ENCODE measurements at places on chromosomes 6 and 20.

DNA sequence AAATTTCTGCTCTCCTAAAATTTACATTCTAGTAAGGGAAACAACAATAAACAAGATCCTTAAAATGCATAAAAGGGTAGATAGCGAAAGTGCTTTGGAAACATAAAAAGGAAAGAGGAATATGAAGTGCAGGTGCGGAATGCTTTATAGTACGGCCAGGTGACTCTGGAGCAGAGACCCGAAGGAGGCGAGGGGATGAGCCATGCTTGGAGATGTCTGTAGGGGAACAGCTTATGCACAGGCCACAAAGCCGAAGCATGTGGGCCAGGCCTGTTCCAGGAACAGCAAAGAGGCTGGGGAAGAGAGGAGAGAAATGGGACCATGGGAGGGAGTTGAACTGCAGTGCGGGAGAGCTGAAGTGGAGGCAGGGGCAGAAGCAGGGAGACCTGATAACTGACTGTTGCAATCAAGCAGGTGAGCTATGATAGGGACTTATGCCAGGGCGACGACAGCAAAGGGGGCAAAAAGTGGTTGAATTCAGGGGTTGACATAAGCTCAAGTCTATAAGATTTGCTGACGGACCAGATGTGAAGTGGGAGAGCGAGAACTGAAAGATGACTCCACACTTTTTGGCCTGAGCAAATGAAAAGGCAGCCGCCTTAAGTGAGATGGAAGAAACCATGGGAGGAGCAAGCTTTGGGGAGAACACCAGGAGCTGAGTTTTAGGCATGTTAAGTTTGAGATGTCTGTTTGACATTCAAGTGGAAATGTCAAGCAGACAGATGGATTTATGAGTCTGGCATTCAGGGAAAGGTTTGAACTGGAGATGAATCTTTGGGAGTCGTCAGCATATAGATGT is 83.1 kb downstream of the CNBD2 start:
- no peak for DNase-seq

GRCh38 chr20:25273046-25273445 is 25.2 kb downstream of the PYGB start:
- peak; percentile 25 for DNase-seq

DNA sequence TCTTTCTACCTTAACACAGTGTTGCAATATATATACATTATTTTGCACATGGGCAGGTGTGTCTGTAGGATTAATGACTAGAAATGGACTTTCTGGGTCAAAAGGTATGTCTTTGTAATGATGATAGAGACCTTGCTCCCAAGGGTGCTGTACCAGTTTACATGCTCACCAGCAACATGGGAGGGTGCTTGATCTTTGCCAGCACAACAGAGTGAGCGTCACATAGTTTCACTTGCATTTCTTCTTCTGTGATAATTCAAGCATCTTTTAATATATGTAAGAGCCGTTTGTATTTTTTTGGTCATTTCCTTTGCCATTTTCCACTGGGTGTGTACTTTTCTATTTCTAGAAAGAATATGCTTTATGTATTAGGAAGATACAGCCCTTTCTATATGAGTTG is 23.6 kb upstream of the B4GALT5 start:
- no peak for DNase-seq

DNA sequence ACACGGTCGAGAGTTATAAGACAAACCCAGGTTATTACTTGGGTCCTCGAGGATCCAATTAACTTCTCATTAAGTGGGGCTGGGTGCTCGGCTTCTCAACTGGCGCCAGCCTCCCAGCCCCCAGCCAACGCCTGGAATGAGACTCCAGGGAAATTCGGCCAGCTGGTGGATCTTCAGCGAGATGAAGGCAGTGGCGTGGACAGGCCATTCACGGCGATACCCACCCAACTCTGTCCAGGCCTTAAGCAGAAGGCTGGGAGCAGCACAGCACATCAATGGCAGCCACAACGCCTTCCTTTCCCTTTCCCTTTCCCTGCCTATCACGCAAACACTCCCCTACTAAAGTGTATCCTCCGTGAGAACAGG is 868 bp downstream of the METTL24 start:
- no peak for DNase-seq

DNA sequence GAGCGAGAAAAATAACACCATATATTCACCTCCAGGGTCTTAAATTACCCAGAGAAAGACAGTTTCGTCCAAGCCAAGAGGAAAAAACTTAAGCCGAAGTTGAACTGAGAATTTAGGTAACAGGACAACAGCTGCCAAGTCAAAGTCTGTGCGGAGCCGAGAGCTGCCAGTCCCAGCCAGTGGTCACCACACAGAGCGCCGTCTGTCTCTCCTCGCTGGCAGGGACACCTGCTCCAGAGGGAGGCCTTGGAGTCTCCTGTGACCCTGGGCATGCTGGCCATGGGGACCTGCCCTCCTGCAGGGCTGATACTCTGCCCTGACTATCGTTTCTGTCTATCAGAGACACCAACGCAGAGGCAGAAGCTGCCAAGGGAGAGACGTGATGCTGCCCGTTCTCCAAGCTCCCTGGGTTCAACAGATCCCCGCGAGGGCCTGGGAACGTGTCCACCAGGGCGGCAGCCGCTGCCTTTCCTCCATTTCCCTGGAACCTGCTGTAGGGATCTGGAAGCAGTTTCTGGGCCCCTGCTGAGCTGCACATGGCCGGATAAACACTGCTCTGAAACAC is 341.3 kb downstream of the SMOC2 start:
- no peak for DNase-seq
